GM13977 (cell line): ENCODE measurements at places on chromosomes 1 and 21.

DNA sequence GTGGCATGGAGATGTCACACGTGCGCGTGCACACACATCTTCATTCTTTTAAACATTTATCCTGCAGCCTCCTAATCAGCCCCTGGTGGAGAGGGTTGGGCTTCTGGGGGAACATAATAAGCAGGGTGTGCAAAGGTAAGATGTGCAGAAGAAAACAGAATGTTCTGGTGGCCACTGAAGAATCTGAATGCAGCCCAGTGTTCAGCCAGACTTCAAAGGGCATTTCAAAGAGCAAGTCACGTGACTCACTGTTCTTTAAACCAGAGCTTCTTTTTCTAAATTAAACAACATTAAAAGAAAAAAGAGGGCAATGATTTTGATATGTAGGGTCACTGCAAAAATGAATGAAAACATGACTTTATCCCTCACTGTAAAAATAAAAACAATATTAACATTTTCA is 89.8 kb downstream of the ABCA4 start:
- DNase-seq = no peak

DNA sequence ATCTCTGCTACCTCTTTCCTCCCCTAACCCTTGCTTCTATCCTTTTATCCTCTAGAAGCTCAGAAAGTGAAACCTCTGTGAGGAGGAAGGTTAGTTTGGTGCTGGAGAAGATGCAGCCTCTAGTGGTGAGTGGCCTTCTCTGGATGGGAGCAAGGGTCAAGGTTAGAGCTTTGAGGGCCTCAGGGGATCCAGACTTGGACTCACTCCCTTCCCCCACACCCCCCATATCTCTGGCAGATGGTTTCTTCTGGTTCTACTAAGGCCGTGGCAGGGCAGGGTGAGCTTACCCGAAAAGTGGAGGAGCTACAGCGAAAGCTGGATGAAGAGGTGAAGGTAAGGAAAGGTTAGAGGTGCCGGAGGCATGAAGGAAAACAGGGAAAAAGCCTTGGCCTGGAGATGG is 9.2 kb downstream of the CGN start:
- no peak for DNase-seq

GRCh38 chr1:103937763-103938357 is 188.2 kb downstream of the AMY1C start:
- peak; percentile 26 for DNase-seq

DNA sequence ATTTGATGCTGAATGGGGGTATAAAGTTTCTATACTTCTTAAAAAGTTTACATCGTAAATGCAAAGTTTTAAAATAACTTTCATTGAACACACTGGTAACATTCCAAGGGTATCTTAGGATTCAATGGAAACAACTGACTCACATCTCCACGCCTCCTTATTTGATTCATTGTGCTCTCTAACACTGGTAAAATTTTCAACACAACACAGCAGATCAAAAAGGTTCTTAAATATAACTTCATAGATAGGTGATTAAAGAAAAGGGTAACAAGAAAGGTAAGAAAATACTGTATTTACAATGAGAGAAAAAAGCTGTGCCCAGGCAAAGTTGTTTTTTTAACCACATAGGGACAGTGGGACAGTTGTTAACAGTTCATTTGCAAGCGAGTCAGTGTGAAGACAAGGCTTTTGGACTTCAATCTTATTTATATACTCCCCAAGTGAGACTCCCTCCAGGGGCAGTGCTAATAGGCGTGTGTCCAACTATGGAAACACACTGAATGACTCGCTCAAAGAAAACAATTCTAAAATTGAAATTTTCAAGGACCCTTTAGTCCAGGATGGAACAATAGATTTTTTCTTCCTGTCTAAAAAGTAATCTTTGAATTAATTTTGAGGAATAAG is 140.5 kb downstream of the TIAM1 start:
- DNase-seq = no peak

DNA sequence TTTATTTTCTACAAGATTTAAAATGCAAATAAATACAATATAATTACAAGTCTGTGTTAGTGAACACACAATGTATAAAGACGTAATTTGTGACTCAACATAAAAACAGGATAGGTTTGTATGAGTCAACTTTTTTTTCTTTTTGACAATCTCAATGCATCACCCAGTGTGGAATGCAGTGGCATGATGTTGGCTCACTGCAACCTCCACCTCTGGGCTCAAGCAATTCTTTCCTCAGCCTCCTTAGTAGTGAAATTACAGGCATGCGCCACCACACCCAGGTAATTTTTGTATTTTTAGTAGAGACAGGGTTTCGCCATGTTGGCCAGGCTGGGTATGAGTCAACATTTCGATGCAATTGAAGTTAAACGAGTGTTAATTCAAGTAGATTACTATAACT is 5.9 kb upstream of the SPRR2E start:
- DNase-seq = no peak

GRCh38 chr21:41985662-41986416 is 24.3 kb downstream of the ZBTB21 start:
- DNase-seq = no peak

DNA sequence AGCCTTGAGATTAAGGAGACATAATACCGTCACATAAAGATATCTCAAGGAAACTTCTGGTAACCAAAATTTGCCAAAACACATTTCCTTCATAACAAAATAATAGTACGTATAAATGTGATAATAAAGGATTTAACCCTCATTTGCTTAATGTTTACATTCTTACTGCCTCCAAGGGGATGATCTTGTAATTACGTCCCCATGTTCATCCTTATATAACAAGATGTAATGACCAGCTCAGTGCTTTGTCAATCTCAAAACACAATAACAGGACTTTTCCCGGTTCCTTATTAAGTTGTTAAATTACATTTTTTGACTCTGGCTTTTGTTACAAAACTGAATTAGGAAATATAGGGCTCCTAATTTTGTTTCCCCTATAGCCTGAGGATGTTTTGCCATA is 41.3 kb upstream of the UHMK1 start:
- DNase-seq = no peak

DNA sequence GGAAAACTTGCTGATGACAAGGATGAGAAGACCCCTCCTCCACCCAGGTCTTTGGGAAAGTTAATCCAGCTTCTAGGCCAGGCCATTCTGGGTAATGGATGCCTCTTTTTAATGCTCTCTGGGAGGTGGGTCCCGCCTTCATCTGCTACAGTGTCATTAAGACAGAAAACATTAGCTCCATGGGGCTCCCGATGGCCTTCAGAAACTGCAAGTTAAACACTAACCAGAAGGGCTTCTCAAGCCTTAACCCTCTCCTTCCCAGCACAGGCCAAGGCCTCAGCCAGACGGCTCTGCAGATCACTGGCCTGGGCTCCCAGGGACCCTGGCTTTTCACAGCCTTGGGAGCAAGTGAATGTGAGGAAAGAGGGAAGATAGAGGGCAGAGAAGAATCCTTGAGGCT is 364.9 kb downstream of the MATN1 start:
- no peak for DNase-seq

DNA sequence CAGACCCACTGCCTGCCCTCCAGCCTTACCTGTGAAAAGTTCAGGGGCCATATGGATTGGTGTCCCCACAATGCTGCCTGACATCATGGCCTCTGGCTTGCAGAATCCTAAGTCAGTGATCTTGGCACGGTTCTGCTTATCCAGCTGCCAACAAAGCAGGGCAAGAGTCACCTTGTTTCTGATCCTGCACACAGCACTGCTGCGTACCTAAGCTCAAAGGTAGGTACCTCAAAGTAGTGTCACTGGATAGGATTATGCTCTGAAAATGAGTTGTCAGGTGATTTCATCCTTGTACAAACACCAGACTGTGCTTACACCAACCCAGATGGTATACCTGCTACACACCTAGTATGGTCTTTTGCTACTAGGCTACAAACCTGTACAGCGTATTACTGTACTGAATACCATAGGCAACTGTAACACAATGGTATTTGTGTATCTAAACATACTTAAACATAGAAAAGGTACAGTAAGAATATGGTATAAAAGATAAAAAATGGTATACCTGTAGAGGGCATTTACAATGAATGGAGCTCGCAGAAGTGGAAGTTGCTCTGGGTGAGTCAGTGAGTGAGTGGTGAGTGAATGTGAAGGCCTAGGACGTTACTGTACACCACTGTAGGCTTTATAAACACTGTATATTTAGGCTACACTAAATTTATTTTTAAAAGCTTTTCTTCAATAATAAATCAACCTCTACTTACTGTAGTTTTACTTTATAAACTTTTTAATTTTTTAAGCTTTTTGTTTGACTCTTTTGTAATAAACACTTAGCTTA is 29.1 kb upstream of the RBBP5 start:
- no peak for DNase-seq

- peak; percentile 50 for DNase-seq
Measured at GRCh38 chr1:214332946-214333798, 52.2 kb downstream of the SMYD2 start.

DNA sequence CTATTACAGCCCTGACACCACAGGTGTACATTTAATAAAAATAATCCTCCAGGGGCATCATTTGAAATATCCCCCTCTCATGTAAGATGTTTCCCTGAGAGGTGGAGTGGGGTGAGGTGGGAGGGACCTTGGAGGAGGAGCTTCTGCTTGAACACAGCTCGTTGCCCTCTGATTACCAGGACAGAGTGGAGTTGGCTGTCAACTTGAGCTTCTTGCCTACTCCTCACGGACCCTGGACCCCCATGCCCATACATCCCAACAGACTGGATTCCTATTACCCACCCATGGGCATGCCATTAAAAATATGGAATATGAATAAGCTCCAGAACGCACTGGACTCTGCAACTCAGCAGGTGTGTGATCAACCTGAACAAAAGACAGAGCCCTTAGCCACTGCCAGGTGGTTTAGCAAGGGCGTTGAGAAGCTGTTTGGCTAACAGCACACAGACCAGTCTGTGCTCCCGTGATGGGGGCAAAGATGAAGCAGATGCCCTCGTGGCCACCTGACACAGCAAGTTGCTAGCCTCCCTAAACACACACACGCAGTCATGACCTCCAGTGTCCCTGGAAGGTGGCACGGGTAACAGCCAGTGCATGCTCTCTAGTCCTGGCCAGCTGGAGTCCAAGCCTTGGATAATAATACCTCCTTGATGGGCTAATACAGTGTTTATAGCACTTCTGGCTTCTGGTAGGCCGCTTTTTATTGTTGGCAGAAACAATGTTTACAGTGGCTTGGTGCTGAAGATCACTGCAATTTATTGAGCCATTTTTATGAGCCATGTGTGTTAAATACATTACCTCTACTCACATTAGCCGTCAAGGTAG is 155.0 kb downstream of the TOMM20 start:
- DNase-seq = no peak

- DNase-seq = no peak
Measured at GRCh38 chr1:41330588-41331545, 30.4 kb upstream of the FOXO6 start.

DNA sequence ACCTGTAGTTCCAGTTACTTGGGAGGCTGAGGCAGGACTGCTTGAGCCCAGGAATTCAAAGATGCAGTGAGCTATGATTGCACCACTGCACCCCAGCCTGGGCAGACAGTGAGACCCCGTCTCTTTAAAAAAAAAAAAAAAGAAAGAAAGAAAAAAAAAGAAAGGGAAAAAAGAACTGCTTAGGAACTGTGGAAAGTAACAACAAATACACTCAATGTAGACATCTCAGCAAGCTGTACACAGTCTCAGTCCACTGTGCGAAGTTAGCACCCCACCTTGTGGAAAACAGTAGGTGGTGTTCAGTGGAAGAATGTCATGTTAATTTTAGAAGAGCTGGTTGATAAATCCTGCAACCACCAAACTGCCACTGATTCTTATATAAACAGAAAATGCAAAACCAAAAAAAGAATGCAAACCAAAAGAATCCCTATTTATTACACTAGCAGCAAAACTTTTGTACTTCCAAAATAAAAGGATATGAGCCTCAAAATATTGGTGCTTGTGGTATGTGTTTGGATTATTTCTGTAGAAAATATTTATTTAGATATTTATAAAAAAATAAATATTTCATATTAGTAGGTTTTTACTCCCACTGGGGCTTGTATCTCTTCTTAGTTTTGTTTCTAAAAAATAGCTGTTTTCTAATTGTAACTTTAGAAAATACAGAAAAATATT is 31.1 kb downstream of the ALG14 start:
- peak; percentile 38 for DNase-seq

- no peak for DNase-seq
Measured at GRCh38 chr1:101105877-101106276, 80.3 kb upstream of the DPH5 start.

DNA sequence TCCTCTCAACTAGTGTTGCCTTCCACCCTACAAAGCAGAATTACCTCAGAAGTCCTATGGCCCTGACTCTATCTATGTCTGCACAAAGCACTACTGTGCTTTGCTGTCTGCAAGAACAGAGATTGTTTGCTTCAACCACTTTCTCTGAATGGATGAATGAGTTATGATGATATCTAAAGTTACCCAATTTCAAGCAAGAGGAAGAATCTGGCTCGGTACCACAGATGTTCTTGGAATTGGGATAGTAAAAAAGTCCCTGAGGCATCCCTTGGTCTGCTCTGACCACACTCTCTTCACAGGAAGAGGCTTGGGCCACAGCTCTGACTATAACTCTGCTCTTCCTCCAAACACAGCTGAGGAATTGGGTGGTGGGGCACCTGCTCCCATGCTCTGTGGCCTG is 31.2 kb downstream of the MTARC1 start:
- DNase-seq = no peak

GRCh38 chr1:73980324-73981040 is 217.5 kb downstream of the LRRIQ3 start:
- DNase-seq = no peak

- no peak for DNase-seq
Measured at GRCh38 chr1:230382001-230382491, 44.1 kb downstream of the PGBD5 start.

DNA sequence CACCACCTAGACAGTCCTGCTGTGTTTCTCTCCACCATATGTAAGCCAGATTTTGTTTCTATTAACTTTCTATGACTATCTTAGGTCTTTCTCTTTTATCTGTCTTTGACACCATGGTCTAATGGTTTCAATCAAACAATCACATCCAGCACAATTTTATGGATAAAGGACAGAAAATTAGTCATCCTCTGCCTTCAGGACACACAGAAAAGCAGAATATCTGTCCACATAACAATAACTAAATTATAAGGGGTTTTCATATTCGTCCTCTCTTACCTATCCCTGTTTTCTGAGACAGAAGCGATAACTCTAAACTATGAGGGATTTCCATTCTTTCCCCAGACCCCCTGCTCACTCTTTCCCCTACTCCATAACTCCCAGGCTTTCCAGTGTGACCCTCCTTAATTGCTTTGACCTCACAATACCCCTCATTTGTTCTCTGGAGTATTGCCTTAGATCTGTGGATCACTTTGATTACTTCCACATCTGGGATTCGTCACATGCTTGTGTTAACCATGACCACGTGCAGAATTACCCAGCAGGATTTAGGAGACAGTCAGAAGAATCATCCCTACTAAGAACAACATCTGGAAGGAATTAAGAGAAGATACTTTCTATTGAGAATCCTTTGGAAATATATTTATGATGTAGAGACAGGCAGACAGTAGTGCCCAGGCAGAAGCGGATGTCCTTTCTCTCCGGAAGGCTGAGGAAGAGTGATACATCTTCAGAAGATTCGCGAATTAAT is 108.2 kb upstream of the GREM2 start:
- no peak for DNase-seq
